ENCODE measurements at places on chromosomes 16 and 17.

GRCh38 chr17:27247071-27247957, 46.6 kb upstream of the WSB1 start:
- DNase-seq, result no peak

DNA sequence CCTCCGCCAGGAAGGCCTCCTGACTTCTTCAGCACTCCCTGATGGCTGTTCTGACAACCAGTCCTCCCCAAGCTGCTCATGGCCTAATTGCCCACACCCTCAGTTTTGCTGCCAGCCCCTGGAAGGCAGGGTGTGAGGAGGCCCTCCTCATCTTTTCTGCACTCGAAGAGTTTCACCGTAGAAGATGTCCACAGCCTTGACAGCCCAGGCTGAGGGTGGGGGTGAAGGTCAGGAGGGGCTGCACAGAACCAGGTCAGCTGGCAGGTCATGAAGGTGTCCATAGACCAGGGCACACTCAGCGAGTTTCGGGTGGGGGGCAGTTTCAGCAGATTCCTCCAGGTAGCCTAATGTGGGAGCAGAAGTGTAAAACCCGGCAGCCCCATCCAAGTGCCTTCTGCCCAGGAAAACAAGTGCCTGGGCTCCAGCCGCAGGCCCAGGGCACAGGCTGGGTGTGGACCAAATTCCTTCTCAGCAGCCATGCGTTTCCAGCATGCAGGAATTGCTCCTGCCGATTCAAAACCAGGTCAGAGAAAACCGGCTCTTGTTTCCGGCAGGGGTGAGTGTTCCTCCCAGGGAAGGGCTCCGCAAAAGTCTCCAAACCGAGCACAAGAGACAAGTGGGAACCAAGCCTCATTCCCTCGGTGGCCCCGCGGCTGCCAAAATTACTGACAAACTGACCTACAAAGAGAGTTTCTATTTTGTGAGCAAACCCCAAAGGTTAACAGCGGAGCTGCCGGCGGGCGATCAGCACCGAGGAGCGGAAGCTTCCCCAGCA, 228.8 kb downstream of the C16orf78 start:
- DNase-seq, result no peak

DNA sequence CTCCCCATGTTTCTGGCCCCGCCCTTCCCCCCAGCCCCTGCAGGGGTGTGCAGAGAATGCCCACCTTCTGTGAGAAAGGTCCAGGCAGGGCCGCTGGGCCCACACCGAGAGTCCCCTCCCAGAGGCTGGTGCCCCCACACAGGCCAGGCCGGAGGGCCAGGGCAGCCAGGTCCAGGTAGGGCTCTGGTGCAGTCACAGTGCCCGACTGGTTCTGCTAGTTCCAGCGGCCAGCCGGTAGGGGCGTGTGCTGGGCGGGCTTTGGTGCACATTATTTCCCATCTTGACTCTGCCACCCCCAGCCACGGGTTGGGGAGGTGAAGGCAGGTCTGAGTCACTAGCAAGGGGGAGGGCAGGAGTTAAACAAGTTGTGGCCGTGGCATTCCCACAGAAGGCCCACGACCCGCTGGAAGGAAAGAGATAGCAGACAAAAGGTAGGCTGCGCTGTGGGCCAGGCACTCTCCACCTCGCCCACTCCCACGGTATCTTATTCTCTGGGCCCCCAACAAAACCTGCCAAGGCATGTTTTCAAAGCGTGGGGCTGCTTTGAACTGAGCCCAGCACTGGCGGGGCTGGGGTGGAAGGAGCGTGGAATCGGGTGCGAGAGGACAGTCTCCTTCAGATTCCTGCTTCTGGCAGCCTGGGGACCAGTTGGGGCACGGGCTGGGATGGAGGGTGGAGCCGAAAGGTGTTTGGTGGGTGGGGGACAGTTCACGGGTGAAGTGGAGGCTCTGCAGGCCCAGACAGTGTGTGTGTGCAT, 1.9 kb downstream of the EPN3 start:
- DNase-seq, result no peak

DNA sequence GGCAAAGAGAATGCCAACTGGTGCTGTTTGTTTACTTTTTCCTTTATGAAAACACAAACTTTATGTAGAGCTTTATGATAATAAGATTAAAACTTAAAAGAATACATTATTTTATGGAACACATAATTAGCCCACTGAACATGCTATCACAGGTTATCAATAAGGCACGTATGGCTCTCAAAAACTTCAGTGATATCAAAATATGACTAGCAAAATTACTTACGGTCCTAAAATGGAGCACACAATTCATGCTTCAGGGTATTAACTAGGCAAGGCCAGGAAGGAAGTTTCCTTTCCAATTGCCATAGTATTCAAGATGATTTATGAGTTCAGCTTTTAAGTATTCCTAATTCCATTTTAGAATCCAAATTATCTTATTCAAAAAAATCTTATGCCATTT, 3.6 kb downstream of the RNF43 start:
- DNase-seq, result no peak

DNA sequence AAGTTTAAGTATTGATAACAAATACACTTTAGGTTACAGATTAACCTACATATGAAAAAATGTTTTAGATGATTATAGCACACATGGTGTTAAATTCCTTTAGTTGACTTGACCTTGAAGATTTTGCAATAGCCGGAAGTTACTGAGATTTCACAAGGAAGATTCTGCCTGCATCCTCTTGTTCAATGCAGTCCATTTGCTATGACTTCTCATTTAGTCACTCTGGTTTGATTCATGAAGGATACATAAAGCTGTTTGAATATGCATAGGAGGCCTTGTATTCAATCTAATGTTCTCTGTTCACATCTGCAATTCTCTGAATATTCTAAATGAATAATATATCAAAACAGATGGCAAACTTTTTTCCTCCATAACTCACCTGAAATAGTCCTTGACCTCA, 870.2 kb upstream of the GOT2 start:
- DNase-seq, result no peak

- no peak for DNase-seq
These were observed 10.8 kb downstream of the IGFBP4 start for GRCh38 chr17:40453881-40454612.

DNA sequence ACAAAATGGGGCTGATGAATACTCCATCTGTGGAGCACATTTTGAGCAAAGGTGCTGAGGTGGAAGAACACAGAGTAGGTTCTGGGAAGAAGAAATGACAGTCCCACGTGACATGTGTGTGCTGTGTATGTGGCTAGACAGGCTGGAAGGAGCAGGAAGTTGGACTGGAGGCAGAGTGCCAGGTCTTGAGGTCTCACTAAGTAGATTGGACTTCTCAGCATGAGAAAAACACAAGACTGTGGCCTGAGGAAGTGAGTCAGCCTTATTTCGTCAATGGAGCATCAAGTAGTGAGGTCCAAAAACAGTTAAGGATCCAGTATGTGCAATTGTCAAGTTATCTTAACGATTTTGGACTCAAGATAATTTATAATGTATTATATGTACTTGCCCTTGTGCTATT, 736.5 kb downstream of the KCNJ2 start:
- DNase-seq, result no peak

- no peak for DNase-seq
These were observed 249.6 kb upstream of the TNRC6C start for GRCh38 chr17:77708936-77709335.

DNA sequence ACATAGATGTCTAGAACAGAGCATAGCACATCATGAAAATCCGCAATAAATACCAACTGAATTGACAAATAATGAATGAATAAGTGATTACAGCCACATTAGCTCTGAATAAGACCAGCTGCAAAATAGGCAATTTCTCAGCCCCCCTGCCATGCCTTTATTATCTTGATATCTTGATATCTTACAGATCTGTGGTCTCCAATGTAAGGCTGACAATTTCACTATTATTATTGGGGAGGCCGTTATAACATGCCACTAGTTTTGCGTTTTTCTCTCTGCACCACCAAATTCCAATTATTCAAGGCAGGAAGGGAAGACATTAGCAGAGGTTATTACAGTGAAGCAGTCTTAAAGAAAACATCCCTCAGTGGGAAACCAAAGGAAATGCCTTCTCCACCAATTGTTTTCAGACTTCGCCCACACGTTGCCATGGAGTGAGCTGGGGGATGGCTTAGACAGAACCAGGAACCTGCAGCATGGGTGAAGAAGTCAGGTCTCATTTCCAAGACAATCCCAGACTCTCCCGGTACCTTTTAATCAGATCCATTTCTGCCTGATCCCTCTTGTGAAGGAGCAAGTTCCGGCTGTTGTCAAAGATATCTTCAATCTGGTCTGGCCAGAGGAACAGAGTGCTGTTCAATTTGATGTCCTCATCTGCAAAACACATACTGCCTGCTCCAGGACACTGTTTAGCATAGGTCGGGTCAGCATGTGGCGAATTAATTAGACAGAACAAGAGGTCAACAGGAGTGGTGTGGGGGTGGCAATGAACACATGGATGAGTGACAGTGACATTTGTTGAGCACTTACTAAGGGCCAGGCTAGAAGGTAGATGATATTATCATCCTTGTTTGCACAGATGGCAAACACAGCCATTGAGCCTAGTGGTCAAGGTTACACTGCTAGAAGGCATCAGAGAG, 46.4 kb downstream of the DNAH3 start:
- DNase-seq, result no peak

GRCh38 chr16:27273330-27273669, 4.7 kb upstream of the NSMCE1 start:
- no peak for DNase-seq

DNA sequence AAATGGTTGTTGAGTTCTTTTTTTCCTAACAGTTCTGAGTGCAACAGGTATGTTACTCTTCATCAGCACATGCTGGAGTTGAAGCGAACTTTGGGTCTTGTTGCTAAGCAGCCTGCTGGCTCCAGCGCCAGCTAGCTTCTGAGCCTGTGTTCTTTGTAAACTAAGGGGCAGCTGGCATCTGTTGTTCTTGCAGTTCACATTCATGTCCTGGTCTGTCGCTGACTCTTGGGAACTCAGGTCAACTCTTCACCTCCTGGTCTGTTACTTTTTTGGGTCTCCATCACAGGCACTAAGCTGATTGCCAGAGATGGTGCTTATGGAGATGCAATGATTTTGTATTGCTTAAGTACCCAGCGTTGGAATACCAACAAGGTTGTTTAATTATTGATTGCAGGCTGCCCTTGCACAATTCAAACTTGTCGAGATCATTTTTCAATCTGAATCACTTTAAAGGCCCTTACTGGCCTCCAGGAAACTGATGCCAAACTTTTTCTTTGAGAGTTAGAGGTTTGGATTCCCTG, 40.9 kb downstream of the USP10 start:
- no peak for DNase-seq

GRCh38 chr17:56751145-56751738, 82.5 kb downstream of the C17orf67 start:
- DNase-seq, result no peak

DNA sequence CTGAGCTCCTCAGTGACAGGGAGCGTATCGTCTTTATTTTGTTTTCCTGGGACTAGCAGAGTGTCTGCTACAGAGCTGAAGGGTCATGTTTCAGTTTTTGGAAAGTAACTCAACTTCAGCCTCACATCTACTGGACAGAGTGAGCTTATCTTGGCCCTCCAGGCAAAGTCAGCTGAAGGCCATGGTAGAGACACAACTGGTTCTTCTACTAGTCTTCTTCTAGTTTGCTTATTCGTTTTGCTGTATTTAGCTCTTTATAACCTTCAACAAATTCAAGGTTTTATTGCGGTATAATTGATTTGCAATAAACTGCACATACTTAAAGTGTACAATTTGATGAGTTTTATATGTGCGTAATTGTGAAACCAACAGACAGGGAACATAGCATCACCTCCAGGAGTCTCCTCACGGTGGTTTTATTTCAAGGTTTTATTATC, 6.1 kb upstream of the PRKCA start:
- DNase-seq, result no peak

DNA sequence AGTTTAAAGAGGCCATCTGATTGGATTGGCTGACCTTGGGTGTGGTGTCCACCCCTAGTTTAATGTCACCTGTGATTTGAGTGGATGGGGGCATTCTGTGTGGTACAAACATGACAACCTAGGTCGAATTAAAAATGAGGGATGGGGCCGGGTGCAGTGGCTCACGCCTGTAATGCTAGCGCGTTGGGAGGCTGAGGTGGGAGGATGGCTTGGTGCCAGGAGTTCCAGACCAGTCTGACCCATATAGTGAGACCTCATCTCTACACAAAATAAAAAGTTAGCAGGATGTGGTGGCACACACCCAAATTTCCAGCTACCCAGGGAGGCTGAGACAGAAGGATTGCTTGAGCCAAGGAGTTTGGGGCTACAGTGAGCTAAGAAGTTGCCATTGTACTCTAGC, 14.4 kb downstream of the CNTROB start:
- DNase-seq, result no peak

GRCh38 chr16:27202923-27203506, 311 bp upstream of the KDM8 start:
- no peak for DNase-seq

DNA sequence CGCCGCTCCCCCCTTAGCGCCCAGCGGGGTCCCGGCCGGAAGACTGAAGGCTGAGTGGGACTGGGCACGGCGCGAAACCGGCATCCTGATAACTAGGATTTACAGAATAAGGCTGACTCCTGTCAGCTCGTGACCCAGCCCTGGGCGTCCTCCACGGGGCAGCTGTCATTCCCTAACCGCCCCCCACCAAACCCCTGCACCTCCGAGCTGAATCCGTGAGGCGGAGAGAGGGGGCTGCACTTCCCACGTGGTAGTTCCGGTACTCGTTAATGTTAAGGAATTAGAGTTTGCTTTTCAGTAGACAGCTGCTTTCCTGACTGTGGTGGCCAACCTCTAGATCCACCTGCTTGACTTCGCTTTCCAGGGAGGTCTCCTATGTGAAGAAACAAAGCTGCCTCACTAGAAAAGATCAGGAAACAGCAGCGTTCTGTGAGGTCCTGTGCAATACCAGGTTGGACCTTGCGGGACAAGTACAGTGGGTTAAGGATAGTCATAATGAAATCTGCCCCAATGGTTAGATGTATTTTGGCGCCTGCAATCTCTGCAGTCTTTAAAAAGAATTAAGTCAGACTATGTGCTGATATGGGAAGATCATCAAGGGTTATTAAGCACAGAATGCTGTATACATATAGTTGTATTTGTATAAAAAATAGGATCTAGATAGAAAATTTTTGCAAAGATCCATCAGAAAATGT, 1.1 kb upstream of the WBP2 start:
- peak; percentile 45 for DNase-seq

- no peak for DNase-seq
These were observed 60.8 kb downstream of the TMEM235 start for GRCh38 chr17:78291944-78292910.

DNA sequence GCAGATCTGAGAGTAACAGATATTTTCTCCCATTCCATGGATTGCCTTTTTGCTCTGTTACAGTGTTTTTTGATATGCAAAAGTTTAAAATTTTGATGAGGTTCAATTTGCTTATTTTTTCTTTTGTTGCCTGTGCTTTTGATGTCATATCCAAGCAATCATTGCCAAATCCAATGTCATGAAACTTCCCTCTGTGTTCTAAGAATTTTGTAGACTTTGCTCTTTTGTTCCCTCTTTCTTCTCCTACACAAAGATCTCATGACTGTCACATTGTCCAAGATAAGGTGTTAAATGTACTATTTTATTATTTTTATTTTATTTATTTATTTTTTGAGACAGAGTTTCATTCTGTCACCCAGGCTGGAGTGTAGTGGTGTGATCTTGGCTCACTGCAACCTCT, 18.9 kb upstream of the KCNH6 start:
- no peak for DNase-seq
